ENCODE measurements at places on chromosomes 6 and 20.

DNA sequence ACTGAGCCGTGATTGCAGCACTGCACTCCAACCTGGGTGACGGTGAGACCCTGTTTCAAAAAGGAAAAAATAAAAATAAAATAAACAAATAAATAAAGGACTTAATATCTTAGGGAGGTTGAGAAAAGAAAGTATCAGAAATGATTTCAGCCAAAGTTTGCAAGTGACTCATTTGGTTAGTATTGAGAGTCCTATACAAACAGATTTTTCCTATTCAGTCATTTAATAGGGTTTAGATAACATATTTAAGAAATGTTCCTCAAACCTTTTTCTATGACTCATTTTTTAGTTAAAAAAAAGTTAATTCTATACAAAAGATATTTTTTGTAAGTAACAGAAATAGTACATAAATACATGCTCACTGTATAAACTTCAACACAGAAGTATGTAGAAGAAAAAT, 235.1 kb downstream of the GJA1 start:
- no peak for DNase-seq

DNA sequence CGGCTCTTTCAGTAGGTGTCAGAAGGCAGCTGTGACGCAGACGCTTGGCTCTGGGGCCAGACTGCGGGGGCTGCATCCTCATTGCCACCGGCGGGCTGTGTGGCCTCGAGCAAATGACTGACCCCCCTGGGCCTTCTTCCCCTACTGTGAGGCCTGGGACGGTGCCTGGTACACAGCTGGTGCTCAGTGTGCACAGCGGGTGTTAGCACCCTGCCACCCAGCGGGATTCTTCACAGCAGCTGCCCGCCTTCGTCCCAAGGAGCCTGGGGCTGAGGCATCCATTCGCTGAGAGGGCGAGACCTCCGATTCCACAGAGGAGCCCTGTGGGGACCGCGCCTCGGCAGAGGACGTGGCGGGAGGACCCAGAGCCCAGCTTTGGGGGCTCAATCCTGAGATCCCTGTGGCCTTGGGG, 10.6 kb downstream of the SLCO4A1 start:
- DNase-seq, result no peak

GRCh38 chr6:154258064-154258757, 98.4 kb downstream of the IPCEF1 start:
- peak; percentile 7 for DNase-seq

DNA sequence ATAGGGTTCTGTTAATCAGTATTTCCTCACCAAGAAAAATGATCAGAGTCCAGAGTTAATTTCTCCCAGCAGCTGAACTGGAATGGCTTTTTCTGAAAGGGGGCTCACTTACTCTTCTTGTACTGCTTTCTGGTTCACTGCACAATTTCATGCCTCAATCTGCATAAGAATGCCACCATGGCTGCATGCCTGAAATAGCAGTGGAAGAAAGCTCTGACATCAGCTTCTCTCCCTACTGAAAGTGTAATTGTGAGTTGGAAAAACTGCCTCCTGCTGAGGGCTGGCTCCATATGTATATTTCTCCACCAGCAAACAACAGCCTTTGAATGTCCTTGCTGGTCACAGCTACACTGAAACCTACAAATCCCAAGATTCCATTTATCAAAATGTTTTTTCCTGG, 1027.2 kb upstream of the GJE1 start:
- DNase-seq, result no peak

DNA sequence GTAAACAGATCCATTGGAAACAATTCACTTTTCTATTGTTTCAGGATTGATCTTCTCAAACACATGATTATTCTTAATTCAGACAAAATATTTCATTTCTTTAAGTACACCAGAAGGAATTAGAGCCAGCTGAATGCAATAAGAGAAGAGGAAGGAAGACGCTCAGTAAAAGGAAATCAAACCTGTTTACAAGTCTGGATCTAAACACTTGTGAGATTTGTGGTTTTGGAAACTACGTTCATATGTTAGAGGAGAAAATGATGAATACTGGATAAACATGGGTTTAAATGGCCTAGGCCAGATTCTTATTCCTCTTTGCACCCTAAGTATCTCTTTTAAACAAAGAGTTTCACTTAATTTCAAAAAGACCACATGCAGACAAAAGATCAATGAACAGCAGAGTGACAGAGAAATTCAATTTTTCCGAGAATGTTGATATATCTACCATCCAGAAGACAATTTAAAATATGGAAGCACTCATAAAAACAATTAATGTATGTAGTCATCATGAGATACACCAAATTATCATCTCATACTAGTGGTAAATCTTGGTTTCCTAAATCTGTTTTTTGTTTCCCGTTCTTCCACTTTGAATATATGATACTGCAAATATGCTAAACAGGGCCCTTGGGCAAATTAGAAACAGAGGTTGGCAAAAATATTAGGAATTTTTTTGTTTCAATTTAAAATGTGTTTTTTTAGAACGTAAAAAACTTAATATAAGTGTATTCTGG, 703.5 kb upstream of the CITED2 start:
- no peak for DNase-seq

DNA sequence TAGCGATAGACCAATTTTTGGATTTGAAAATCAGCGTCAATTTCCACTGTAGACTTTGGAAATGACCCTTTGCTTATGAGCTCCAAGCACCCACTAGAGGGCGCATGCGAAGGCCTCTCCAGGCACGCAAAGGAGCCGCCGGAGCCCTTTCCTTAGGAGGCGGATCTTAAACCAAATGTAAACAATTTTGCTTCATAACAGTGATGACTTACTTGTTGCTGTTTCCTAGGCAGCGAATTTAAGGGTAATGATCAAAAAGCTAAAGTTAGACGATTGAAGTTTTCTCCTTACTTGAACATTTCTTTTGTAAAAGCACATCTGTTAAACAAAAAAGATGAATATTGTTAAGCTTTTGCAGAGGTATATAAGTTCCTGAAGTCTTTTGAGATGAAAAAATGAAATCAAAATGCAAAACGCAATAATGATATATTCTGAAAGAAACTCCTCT, 29.2 kb upstream of the EXOC2 start:
- peak; percentile 69 for DNase-seq

DNA sequence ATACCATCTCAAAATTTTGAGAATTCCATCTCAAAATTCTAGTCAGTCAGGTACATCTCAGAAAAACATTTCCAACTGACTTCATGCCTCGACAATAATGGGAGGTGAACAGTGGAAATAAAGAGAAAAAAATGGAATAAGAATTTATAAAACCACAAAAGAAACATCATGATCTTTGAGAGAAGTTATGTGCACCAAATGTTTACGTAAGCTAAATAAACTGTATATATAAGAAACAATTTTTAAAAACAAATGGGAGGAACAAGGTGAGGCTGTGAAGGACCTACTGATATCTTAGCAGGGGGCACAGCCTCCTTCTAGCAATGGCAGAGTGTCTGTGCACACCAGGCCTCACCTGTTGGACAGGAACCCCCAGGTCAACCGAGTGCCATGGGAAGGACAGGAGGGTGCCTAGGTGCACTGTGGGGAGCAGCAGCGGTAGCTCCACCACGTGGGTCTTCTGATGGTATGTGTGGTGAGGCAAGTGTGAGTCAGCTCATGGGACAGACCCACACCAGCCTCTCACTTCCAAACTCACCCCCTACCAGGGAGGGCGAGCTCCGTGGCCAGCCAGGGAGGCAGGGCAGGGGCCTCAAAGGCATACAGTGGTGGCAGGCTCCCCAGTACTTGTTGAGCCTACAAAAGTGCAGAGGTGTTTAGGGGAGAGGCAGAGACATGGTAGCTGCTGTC, 23.2 kb downstream of the DIDO1 start:
- DNase-seq, result no peak

- no peak for DNase-seq
Observed at GRCh38 chr6:138293428-138294395, 75.4 kb upstream of the PBOV1 start.

- no peak for DNase-seq
Observed at GRCh38 chr20:53154540-53154939, 182.4 kb downstream of the TSHZ2 start.

- no peak for DNase-seq
Observed at GRCh38 chr6:88428068-88428467, 261.9 kb upstream of the CNR1 start.

DNA sequence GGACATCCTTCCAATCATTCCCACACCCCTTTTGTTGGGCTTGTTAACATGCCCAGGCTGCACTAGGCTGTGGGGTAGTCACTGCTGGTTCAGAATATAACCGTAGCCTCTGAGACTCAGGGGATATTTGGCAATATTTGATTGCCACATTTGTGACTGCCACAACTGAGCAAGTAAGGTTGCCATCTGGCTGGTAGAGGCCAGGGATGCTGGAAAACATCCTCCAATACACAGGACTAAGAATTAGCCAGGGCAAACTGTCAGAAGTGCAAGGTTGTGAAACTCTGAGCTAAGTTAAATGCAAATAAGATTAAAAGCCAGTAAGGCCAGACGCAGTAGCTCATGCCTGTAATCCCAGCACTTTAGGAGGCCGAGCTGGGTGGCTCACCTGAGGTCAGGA, 112.0 kb downstream of the ZMYND8 start:
- DNase-seq, result no peak

- no peak for DNase-seq
Observed at GRCh38 chr6:116667623-116668022, 943 bp downstream of the ZUP1 start.

- DNase-seq, result no peak
Observed at GRCh38 chr6:106079961-106080762, 6.0 kb upstream of the PRDM1 start.

DNA sequence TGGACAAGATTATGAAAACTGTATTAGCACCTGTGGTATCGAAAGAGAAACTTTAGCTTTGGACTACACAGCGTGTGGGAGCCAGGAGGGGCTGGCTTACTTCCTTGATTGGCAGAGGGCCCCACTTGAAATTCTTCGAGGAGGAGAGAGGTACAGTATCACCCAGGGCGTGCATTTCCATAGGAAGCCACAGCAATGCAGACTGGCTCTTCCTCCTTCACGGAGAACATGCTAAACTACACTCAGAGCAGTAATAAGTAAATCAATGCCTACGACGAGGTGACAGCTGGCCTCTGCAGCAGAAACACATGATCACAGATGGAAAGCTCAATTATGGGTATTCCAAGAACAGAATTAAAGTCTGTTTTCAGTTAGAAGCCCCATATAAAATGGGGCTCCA, 44.2 kb downstream of the MYLK4 start:
- no peak for DNase-seq

DNA sequence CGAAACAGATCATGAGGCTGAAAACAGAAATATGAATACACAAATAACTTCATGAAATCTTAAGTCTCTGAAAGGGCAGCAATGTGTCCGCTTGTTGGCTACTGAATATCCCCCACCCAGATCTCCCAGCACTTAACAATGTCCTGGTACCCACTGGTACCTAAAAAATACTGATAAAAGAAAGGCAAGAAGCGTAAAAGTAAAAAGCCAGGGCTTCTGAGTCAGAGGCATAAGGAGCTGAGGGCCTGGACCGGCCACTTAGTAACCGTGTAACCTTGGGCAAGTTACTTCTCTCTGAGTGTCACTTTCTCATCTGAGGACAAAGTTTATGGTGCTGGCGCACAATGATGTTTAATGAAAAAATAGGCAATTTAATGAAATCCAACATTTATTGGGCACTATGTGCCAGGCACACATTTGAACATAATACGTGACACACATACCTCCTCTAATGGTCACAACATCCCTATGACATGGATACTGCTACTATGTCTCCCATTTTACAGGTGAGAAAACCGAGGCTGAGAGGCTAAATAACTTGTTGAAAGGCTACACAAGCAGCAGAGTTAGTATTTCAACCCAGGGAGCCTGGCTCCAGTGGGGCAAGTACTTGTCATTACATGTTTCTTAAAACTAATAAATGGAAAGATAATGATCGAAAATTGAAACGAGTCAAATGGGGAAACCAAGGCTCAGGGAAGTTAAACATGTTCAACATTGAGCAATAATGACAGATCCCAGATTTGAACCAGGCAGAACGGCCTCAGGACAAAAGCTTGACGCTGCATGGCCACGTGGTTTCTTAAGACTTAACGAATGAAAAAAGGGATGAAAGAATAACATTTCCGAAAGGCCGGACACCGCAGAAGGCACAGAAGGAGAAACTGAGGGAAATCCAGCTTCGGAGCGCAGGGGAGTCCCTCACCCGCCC, 828 bp downstream of the TP53RK start:
- peak; percentile 57 for DNase-seq

DNA sequence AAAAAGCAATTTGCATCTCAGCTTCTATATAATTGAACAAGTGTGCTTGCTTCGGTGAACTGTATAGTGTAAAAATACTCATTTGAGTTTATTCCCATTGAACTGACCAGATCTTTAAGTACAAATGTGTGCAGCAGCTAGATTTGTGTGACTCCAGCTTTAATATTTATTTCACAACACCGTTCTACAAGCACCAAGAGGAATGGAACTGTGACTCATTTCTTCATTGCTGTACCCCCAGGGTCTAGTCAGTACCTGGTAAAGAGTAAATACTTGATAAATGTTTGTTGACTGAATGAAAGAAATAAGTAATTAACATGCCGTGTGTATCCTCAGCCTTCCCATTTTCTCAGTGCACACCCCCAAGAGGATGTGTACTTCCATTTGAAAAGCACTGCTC, 464.8 kb downstream of the CBLN4 start:
- DNase-seq, result no peak

GRCh38 chr6:134176264-134176975, 124.0 kb upstream of the SLC2A12 start:
- DNase-seq, result peak; percentile 70

DNA sequence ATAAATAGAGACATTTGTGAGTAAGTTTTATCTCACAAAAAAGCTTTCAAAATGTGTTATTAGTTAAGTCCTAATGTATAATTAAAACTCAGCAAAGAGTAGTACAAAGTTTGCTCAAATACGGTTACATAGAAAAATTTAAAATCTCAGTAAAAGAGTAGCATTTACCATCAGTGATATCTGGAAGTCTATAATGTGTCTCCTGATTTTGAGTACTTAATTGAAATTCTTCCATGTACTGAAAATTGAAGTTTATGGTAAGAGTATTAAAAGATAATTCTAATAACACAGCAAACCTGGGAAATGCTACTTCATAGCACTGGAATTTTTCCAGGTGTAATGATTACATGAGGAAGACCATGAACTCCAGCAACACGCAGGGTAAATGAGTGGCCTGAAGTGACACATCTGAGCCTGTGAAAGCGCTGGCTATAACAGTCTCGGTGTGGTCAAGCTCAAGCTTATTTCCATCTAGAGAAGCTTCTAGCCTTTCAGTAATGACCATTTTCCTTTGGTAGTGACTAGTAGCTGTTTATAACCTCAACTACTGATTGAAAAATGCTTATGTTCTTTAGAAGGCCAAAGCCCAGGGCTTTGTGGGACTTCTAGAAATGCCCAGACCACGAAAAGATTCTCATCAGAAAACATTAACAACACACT, 203.2 kb downstream of the ISM1 start:
- no peak for DNase-seq

DNA sequence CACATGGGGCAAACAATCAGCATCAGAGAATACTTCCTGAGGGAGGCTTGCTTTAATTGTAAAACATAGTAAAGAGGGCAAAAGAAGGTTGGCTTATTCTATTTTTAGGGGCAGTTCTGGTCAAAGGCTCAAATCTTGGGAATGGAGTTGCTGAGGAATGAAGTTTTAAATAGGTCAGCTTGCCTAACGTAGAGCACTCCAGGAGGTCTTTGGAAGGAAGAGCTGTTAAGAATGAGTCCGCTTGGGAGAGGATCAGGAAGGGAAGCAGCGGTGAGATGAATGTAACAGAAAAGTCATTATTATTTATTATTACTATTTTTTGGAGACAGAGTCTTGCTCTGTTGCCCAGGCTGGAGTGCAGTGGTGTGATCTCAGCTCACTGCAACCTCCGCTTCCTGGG, 108.7 kb downstream of the ZFAND3 start:
- no peak for DNase-seq

Measured in midbrain (tissue), 1 donor.